Thymus (tissue), 14 donors: ENCODE measurements at places on chromosomes 3 and 15.
A peak's percentile ranks its signal among the peaks of the same experiment; 100 is the strongest.

DNA sequence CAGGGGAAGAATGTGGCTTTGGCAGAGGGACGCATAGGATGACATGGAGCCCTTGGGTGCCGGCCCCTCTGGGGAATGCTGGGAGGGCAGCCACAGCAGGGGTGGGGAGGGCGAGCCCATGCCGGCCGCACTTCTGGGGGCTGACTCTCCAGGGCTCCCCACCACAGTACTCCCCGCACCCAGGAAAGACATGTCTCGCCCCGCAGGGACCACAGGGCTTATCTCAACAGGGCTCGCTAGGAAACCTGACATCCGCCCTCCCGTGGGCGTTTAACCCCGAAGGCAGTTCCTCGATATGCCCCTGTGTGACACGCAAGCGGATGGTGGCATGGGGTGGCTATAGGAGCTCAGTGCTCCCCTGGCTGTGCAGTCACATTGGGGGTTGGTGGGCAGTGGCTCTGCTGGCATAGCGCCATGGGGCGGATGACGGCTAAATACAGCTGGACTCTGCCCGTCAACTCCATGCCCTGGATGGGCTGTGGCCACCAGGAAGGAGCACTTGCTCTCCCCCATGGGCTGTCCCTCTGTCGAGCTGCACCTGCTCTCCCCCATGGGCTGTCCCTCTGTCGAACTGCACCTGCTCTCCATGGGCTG, 141.4 kb downstream of the ADAMTS17 start:
- no peak for DNase-seq

GRCh38 chr3:13209634-13209997, 136.4 kb upstream of the IQSEC1 start:
- no peak for DNase-seq

DNA sequence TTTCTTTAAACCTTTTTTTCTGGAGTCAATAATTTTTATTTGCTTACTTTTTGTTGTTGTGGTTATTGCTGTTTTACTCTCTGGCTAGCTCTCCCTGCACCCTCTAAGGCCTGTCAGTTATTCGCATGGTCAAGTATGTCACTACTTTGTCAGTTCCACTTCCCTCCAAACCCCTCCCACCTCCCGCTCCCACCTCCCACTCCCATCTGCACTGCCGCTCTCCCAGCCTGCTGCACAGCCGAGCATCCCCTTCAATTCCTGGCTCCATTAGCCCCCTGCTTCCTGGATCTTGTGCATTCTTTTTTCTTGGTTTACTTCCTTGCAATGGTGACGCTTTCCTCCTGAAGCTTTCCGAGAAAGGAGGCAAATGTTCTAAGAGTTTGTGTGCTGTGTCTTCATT, 218.0 kb downstream of the XXYLT1 start:
- DNase-seq, result no peak

DNA sequence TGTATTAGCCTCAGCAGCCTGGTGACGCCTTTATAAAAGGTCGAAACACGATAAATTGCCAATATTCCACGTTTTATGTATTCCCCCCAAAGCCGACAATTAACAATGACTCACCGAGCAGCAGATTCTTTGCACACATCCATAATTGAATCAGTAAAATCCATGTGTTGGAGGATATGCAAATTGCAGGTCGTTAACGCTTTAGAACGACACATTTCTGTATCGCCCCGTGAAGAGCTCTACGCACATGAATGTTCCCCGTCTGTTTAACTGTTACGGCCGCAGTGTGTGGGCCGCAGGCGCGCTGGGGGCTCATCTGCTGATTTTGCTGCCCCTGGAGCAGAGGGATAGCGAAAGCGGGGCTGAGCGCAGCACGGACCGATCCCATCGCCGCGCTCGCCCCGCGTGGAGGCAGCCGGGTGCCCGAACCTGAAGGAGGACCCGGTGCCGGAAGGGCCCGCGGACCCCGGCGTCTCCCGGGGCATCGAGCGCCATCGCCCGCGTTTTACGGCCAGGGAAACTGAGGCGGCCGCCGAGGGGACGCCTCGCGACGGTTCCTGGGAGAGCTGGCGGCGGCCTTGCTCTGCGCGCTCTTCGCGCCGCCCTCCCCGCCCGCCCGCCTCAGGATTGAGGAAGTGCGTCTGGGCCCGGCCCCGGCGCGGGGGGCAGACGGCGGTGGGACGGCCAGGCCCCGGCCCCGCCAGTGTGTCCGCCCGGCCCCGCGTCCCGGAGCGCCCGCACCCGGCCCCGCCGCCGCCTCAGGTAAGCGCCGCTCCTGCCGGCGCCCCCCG, at the start of gene LRRK1:
TSS of gene LRRK1 (plus strand) at position 668 of the 791 bp plus-strand sequence. CDS start 5,276 bp downstream, outside the sequence.
- DNase-seq, result no peak

DNA sequence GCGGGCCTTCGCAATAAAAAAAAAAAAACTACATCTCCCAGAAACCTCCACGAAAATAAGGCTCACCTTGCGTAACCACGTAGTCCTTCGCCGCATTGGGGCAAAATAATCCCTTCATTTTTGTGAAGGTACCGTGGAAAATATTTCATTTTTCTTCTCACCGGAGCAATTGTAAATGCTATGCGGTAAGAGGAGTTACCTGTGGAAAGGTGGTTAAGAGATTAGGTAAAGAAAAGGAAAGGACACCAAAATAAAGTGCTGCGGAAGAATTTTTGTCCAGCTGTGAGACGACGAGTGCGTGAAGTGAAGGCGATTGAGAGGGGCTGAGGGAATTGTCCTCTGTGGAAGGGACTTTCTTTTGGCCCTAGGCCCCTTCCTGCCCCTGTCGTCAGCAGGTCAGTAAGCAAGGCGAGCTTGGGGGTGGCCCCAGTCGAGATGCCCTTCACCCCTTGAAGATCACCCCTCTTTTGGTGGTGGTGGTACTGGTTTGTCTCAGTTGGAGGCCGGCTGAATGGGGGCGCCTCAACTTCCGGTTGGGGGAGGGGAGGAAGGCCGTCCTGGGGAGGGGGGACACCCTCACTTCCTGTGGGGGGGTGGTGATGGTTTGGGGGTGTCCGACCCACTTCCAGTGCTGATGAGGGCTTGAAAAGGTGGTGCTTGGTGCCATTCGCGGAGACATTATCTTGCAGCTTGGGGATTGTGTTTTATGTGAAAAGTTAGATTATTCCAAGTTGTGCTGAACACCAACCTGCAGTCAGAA, at the start of gene HMG20A:
TSS of gene HMG20A (plus strand) at position 279 of the 760 bp plus-strand sequence. CDS start 37,520 bp downstream, outside the sequence.
- DNase-seq, result peak; percentile 95

DNA sequence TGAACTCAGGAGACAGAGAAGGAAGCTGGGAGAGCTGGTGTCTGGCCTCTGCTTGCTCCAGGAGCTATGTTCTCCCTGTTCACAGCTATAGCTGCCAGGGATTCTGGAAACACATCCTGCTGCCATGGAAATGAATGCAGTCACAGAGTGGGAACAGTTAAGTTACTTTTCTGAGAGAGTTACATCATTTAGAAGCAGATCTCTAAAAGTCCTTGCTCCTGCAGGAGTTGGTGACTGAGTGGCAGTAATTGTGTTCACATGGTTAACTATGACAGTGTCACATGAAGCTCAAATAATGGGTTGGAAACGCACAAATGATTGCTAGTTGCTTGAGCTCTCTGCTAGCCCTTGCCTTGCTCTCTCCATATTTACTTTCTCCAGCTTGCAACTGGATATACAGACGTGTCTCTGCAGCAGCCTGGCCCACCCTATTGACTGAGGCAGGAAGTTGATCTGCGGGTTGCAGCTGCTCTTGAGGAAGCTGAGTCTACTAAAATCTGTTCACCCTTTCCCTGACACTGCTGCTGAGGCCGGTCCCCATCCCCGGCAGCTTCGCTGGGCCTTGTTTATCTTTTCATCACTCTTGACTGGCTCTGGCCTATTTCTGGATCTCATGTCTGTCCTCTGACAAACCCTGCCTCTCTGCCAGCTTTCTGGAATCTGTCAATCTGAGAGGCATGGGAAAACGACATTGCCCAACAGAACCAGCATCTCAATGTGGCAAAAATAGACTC, 16.7 kb upstream of the ISLR start:
- DNase-seq, result no peak

- no peak for DNase-seq
Observed at GRCh38 chr3:139555249-139555648, 15.7 kb upstream of the RBP1 start.

GRCh38 chr3:45842851-45843625, 1.1 kb upstream of the LZTFL1 start:
- no peak for DNase-seq

DNA sequence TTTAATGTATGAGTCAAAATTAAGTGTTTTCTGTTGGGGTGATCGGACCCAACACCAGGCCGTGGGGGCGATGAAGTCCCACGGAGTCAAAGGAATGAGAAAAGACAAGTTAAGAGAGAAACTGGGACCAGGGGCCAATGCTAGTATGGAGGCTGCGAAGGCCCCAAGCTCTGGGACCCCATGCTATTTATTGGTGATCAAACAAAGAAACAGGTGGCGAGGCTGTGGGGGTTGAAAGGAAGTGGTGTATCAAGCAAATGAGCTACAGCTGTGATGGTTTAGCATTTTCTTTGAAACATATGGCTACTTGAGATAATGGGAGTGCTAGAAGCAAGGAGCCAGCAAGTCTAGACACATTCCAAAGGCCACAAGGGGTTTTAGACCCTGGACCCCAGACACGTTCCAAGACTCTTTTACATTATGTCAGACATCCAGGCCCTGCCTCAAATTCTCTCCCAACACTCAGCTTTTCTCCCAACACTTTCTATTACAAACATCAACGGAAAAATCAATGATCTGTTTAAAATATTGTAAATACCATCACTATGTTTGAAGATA, 56.0 kb upstream of the SNRPN start:
- no peak for DNase-seq

- peak; percentile 61 for DNase-seq
Observed at GRCh38 chr3:33063651-33064051, 33.3 kb downstream of the GLB1 start.

GRCh38 chr3:112860898-112861297, 14.2 kb upstream of the CD200R1L start:
- no peak for DNase-seq

- DNase-seq, result no peak
Observed at GRCh38 chr3:56173601-56174000, 294.7 kb downstream of the ERC2 start.

- DNase-seq, result no peak
Observed at GRCh38 chr3:193809106-193809505, 216.1 kb downstream of the OPA1 start.

DNA sequence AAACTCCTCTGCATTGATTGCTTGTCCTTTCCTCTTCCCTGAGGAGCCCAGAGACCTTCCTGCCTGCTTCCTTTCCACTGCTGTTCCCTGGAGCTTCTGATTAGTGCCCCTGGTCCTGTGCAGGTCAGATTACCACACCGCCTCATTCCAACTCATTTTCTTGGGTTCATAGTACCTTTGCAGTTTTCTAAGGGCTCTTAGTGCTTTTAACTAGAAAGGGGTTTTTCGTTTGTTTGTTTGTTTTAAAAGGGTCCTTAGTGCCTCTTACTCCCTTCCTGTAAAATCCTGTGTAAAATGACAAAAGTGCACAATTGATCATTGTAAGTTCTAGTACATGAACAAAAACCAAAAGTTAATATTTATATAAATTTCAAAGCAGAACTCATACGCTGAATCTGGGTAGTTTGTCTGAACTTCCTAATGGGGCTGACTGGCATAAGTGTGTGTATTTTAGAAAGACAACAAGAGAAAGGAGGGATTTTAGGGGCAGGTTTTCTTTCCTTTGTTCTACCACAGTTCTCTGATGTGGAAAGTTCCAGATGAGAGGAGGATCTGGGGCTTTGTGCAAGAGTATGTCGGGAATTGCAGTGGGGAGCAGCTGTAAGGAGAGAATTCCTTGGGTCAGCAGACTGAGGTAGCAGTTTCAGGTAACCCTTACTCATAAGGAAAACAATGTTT, 30.6 kb downstream of the SNRK start:
- DNase-seq, result no peak

GRCh38 chr3:195101001-195101583, 169.9 kb downstream of the XXYLT1 start:
- no peak for DNase-seq

GRCh38 chr3:11037976-11038375, 45.4 kb downstream of the SLC6A1 start:
- DNase-seq, result no peak

DNA sequence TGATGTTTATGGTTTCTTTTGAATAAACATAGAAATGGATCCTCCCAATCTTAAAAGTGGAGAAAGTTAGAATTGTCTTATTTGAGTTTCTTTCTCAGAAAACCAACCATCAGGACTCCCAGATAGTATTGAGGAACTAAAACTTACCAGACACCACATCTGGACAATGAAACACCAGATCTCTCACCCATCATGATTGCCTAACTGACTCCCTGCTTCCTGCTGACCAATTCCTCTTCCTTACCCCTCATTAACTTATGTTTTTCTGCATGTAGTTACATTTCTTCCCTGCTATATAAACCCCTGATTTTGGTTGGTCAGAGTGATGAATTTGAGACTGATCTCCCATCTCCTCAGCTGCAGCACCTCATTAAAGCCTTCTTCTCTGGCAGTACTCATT, 242.0 kb upstream of the SETMAR start:
- no peak for DNase-seq

- no peak for DNase-seq
Observed at GRCh38 chr3:133883641-133884040, 12.0 kb downstream of the RAB6B start.

DNA sequence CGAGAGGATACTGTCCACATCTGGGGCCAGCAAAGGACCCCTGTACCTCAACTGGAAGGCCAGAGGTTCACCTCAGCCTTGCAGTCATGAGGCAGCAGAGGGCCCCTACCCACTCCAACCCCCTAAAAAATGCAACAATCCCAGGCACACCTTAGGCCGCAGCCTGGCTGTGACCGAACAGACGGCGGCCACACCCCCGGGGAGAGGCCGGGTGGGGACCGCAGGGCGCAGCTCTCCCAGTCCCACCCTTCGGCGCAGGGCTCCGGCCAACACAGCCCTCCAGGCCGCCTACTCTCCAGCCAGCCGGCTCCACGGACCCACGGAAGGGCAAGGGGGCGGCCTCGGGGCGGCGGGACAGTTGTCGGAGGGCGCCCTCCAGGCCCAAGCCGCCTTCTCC, 457 bp upstream of the DNAJA4 start:
- DNase-seq, result no peak

GRCh38 chr3:175001091-175001490, 142.0 kb downstream of the NAALADL2 start:
- no peak for DNase-seq

GRCh38 chr15:38843051-38843501, 278.5 kb upstream of the RASGRP1 start:
- DNase-seq, result no peak

DNA sequence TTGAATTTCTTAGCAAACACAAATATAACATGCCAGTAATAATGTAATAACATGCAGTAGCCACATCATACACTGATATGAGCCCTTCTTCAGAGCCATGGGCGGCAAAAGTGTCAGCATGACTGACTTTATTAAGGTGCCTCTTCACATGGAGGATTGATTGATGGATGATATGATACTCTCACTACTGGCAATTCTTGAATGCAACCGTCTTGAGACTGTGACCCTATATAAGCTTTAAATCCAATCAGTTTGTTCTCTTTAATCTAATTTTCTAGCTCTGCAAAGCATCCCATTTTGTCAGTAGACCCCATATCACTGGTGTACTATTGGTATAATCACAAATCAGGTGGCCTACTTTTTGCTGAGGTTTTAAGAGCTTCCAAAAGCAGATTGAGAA, 463.7 kb upstream of the ROBO2 start:
- no peak for DNase-seq
